ENCODE measurements at places on chromosomes 13 and 19. TPM values are rescaled to one million over a fixed set of nuclear protein-coding genes. Genes with fewer than 3 reads are reported as not detected.

DNA sequence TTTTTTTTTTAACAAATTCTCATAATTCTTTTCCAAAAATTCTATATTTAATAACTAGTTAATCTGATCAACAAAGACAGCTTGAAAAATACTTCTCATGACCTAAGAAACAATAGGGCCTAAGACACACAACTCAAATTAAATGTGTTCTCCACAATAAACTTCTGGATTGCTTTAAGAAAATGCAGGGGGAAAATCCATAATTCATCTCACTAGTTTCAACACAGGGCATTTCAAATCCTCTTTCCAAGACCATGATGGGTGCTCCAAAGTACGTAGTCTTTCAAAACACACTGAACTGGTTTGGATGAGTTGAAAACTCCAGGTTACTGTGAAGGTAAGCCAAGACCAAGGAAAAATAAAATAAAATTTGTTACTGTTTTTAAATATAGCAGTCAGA is 62.6 kb downstream of the DCLK1 start:
- no peak for DNase-seq

The FCAR gene
- total RNA-seq, result 0.71 TPM

DNA sequence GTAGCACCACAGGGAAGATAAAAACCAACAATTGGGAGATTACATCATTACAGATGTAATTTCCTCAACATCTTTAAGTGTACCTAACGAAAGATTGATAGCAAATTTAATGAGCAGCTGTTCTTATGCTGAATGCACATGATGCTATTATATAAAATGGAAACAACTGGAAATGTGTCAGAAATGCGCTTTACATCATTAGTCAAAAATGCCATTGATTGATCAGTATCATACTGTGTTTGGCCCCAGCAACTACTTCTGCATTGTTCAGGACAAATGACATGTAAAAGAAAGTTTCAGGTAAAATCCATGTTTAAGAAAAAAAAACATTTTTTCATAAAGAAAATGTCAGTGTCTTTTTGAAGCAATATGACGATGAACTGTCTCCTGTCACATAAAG is 625.5 kb upstream of the MIR17HG start:
- no peak for DNase-seq

The SHC2 gene
- 1.1 TPM for total RNA-seq

The KCTD12 gene
- total RNA-seq, result 16.7 TPM

GRCh38 chr19:13622766-13623715 is 116.8 kb upstream of the CACNA1A start:
- no peak for DNase-seq

- no peak for DNase-seq
These were observed 30.0 kb upstream of the POP4 start for GRCh38 chr19:29576046-29576606.

- no peak for DNase-seq
These were observed 8.9 kb upstream of the SLC15A1 start for GRCh38 chr13:98761126-98761985.

The CABP5 gene
- not detected for total RNA-seq

DNA sequence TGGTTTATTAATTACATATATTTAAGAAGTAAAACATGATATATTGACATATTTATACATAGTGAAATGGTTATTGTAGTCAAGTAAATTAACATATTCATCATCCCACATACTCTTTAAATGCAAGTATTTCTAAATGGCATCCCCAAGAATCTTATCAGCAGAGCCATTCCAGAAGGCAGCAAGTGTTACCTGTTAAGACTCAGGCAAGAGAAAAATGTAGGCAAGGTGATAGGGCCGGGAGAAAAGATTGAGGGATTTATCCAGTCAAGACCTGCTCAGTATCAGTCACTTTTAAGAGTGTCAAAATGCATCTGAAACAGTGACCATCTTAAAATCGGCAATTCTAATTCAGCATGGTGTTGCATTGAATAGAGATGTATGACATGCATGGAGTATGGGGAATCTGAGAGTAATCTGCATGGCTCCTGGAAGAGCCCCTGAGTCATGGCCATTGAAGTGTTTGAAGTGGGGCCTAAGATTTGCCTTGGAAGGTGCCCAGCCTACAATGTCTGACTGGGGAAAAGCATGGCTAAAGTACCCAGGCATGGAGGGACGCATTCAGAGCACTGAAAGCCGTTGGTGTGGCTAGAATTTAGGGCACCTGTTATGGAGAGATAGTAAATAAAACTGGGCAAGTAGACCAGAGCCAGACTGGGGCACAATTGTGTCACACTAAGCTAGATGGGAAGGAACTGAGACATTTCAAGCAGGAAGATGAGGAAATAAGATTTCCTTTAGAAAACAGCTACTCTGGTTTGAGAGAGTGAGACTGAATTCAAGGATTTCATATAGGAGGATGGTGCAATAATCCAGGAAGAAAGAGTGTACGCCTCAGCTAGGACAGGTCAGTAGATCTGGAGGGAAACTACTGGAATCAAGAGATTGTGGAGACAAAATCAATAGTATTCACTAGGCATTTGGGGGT is 25.0 kb upstream of the C1QTNF9B start:
- no peak for DNase-seq

DNA sequence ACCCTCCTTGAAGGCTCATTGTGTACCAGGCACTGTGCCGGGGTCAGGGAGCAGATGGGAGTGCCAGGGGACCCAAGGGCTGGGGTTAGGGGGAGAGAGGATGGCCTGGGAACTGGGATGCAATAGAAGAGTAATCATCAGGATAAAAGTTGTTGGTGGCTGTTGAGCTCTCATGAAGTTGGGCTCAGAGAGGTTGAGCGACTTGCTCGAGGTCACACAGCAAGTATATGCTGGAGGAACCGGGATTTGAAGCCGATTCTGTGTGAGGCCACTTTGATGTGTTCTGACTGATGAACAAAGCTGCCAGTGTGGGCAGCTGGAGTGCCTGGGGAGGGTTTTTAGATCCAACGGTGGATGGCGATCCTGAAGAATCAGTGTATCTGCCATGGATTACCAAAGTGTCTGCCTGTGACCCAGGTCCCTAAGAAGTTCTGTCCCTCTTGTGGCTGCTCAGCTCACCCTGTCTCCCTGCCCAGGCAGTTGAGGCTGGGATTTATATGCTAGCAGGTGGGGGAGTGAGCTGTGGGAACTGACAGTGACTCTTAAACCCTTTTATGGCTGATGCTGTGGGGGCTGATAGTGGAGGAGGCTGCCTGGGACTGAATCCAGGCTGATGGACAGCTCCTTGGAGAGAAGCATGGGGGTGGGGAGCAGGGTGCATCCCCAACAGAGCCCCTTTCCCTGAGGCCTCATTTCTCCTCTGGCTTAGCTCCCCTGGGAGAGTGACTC is 8.3 kb downstream of the ARHGEF18 start:
- no peak for DNase-seq

The TMPRSS9 gene
- 0.09 TPM for total RNA-seq

The IL17D gene
- 0.85 TPM for total RNA-seq

DNA sequence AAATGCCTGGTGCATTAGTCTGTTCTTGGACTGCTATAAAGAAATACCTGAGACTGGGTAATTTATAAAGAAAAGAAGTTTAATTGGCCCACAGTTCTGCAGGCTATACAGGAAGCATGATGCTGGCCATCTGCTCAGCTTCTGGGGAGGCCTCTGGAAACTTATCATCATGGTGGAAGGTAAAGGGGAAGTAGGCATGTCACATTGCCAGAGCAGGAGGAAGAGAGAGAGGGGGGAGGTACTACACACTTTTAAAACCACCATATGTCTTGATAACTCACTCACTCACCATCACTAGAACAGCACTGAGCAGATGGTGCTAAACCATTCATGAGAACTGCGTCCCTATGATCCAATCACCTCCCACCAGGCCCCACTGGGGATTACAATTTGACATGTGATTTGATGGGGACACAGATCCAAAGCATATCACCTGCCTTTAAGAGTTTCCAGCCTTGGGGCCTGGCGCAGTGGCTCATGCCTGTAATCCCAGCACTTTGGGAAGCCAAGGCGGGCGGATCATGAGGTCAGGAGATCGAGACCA is 219.0 kb downstream of the KATNAL1 start:
- DNase-seq, result no peak

GRCh38 chr13:20702530-20702914 is 977 bp upstream of the IL17D start:
- DNase-seq, result peak; percentile 35

The TLE6 gene
- 1.4 TPM for total RNA-seq

The NPAS1 gene
- 0.09 TPM for total RNA-seq

- no peak for DNase-seq
These were observed 383.0 kb downstream of the SLITRK1 start for GRCh38 chr13:83499286-83499685.

The CBARP gene
- 0.09 TPM for total RNA-seq

The PLPPR3 gene
- total RNA-seq, result 0.19 TPM

DNA sequence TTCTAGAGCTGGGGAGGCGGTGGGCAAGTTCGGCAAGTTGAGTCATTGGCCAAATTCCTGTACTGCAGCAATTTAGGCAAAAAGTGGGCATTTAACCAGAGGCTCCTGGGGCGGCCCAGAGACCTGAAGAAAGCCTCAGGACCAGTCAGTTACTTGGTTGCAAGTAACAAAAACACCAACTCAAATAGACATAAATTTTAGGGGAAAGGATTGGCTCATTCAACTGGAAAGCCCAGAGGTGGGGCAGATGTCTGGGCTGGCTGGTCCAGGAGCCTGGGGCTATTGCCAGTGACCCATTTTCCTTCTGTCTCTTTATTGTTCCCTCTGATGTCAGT is 97.1 kb downstream of the SIPA1L3 start:
- no peak for DNase-seq

DNA sequence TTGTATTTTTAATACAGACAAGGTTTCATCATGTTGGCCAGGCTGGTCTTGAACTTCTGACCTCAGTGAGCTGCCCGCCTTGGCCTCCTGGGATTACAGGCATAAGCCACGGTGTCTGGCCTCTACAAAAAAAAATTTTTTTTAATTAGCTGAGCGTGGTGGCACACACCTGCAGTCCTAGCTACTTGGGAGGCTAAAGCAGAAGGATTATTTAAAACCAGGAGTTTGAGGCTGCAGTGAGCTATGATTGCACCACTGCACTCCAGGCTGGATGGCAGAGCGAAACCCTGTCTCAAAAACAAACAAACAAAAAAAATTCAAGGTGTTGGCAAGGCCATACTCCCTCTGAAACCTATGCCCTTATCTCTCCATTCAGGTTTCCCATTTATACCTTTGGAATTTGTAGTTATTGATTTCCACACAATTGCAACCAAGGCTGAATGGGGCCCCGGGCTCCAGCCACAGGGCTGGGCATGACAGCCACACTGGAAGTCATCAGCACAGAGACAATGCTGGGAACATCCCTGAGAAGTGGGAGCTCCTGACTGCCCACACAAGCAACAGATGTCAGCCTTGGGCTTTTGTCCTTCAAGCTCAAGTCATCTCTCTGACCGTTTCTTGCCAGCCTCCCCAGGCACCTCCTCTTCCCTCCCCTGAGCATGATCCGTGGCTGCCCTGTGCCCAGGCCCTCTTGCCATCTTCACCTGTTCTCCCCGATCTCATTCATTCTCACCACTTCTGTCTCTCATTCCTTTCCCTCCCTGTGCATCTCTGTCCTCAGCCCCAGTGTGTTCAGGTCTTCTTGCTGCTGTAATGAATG is 27.2 kb upstream of the CALM3 start:
- DNase-seq, result no peak

GRCh38 chr19:54606891-54607784 is 13.7 kb downstream of the LILRA1 start:
- no peak for DNase-seq

GRCh38 chr19:47111006-47111621 is 2.5 kb downstream of the ZC3H4 start:
- peak; percentile 41 for DNase-seq

The STOML3 gene
- total RNA-seq, result 0.05 TPM

- no peak for DNase-seq
These were observed 1.3 kb upstream of the KLK8 start for GRCh38 chr19:51002542-51003311.

GRCh38 chr19:18710996-18711751 is 27.7 kb downstream of the CRTC1 start:
- DNase-seq, result no peak

DNA sequence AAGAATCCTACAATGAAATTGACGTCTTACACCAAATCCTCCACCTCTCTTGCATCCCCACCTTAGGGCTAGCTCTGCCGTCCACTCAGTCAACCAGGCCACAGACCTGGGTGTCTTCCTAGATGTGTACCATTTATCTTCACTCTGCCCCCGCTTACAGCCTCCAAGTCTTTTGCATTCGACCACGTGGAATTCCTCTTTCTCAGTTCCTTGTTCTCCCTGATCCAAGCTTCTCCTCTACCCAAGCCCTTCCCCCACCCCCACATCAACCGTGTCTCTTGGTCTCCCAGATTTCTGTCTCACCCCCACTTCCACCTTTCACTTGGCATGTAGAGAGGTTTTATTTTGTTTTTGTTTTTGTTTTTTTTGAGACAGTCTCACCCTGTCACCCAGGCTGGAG is 1.2 kb upstream of the DMWD start:
- no peak for DNase-seq

DNA sequence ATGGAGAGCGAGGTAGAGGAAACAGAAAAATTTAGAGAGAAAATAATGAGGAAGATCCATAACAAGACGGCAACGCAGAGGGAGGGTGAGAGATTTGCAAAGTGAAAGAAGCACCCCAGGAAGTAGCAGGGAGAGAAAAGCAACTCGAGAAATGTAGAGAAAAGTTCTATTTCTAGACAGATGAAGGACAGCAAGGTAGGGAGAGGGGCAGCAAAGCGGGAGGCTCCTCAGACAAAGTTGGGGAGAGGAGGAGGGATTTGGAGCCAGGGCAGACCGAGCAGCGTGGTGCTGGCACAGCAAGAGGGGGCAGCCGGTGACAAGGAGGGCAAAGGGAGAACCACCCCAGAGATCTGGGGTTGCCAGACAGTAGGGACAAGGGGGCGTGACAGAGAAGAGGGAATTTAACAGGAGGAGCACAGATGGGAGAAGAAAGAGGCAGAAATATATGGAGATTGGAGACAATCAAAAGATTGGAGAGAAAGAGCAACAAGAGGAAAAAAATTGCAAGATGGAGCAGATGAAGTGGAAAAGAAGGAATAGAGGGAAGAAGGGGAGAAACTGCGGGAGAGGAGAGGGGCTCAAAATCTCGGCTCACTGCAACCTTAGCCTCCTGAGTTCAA is 989 bp downstream of the ZNF766 start:
- DNase-seq, result peak; percentile 6

The ADM5 gene
- 0.47 TPM for total RNA-seq

DNA sequence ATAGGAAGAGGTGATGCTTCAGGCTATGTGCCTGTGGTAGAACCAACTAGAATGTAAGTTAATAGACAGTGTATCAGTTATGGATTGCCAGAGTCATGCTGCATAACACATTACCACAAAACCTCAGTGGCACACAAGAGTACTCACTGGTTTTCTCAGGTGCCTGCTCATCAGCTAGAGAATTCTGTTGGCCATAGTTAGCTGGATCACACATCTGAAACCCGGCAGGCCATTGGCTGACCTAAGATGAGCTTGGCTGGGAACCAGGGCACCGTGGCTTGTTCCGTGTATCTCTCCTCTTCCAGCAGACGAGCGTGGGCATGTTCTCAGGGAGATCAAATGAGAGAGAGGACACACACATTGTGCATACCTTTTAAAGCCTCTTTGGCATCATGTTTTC is 76.7 kb downstream of the TEX26 start:
- DNase-seq, result no peak

GRCh38 chr13:42066542-42066941 is 18.1 kb downstream of the DGKH start:
- DNase-seq, result no peak

All from thymus (tissue), 14 donors.